Stimulated activated naive CD4-positive, alpha-beta T cell treated with Interleukin-2 at 50 U/mL for 16 hours (primary cell): ENCODE measurements at places on chromosomes 11 and 22.

DNA sequence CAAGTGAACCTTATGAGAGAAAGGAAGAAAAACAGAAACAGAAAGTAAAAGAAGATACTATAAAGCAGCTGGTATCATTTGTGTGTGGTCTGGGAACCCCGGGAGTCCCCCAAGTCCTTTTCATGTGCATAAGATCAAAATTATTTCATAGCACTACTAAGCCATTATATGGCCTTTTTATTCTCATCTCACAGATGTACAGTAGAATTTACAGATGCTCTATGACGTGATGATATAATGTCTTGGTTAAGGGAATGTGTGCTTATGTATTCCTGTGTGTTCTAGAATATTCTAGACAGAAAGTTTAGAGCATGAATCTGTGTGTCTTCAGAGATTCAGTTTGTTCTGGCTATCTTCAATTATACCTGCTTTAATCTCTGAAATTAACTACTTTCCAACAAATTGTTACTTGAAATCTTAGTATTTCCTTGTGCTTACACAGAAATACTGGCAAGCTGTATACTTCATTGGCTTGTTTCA lies 8.6 kb upstream of the TPP1 start:
- DNase-seq, result no peak

GRCh38 chr11:96648991-96649390 lies 259.2 kb downstream of the JRKL start:
- no peak for DNase-seq

- no peak for DNase-seq
Observed at GRCh38 chr11:112123129-112123528, 36.5 kb downstream of the SDHD start.

GRCh38 chr22:20247010-20247505 lies 21.1 kb downstream of the RTN4R start:
- DNase-seq, result no peak

DNA sequence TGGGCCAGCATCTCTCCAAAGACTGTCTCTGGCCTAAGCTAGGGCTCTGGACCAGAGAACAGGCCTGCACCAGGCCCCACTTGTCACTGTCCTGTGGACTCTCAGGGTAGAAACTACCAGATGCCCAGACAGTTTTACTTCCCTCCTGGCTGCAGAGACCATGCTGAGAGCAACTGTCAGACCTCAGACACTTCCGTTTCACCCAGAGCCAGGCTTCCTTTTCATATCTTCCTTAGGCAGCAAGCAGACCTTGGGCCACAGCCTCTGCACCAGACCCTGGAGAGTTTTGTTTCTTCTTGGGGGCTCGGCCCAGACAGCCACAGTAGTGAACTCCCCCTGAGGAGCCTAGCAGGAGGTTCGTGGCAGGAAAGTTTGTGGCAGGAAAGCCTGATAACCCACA lies 12.1 kb upstream of the FCHSD2 start:
- DNase-seq, result no peak

- DNase-seq, result no peak
Observed at GRCh38 chr11:61626580-61627380, 45.9 kb upstream of the SYT7 start.

DNA sequence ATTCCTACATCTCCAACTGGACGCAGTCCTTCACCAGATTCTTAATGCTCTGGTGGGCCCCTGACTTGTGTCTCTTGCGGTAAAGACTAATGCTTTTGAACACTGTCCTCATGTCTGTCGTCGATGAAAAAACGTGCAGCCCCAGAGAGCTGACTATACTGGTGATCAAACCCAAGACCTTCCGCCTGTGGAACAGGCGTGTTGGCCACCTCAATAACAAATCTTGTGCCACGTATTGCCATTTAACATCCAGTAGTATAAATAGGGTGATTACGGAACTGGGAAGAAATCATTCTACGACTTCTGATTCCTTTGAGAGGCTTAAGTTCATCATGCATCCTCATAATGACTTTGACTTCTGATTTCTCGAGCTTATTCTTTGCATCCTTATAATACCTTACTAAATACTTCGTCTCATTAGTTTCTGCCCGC lies 45.6 kb downstream of the OR4D9 start:
- DNase-seq, result no peak

- no peak for DNase-seq
Observed at GRCh38 chr11:109957000-109957399, 136.2 kb upstream of the ZC3H12C start.

DNA sequence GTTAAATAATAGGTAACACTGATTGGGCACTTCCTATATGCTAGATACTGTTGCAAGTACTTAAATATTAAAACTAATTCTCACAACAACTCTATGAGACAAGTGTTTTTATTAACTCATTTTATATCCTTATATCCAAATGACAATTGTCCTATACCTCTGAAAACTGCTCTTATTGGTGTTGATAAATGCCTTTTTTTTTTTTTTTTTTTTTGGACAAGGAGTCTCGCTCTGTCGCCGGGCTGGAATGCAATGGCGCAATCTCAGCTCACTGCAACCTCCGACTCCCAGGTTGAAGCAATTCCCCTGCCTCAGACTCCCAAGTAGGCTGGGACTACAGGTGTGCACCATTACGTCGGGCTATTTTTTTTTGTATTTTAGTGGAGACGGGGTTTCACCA lies 41.6 kb downstream of the MRTFA start:
- no peak for DNase-seq

GRCh38 chr22:36858966-36859365 lies 1.8 kb upstream of the NCF4 start:
- no peak for DNase-seq

GRCh38 chr11:75349521-75350116 lies 1.8 kb downstream of the ARRB1 start:
- DNase-seq, result no peak

GRCh38 chr11:68932933-68933577 lies 29.4 kb downstream of the IGHMBP2 start:
- no peak for DNase-seq

DNA sequence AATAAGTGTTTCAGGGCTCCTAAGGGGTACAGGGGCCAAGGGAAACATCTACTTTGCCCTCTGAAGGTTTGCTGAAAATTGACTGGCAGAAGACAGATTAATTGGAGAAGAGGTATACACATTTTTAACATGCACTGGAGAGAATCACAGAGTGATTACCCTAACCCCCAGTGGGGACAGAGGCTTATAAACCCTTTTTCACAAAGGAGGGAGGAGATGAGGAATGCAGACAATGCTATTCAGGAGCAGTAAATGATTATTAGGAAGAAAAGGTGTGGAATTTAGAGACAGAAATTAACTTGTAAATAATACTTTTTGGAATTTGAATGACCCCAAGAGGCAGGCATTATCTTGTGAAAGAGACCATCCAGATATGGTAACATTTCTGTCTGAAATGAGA lies 582.4 kb upstream of the B3GAT1 start:
- DNase-seq, result no peak

GRCh38 chr11:41982975-41983374 lies 523.5 kb upstream of the LRRC4C start:
- DNase-seq, result no peak

GRCh38 chr11:47099214-47099917 lies 77.3 kb downstream of the ARFGAP2 start:
- no peak for DNase-seq

DNA sequence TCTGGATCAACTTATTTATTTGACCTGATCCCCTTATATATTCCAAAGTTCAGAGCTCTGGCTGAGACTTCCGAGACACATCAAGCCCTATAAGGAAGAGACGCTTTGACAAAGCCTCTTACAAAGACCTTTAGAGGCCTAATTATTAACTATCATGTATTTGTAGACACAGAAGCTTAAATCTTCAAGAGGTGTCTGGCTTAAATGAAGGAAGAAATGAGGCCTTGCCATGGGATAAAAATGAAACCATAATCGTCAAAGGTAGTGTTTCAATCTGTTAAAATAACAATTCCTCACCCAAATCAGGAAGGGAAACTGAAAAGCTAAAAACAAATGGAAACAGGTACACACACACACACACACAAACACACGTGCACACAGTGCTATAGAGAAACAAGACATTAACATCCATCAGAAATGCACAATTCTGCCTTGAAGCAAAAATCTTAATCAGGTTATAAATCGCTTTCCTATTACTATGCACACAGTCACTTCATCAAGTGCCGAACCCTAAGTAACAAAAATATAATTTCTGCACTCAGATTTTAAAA lies 50.2 kb downstream of the PITPNB start:
- no peak for DNase-seq

GRCh38 chr11:97607291-97608000 lies 1217.6 kb downstream of the JRKL start:
- no peak for DNase-seq

GRCh38 chr11:100855466-100856067 lies 168.5 kb downstream of the ARHGAP42 start:
- no peak for DNase-seq

GRCh38 chr11:125335106-125335505 lies 161.0 kb downstream of the FEZ1 start:
- no peak for DNase-seq

- DNase-seq, result no peak
Observed at GRCh38 chr22:42061041-42061440, 9.6 kb downstream of the NAGA start.

- no peak for DNase-seq
Observed at GRCh38 chr11:29482510-29482909, 534.3 kb downstream of the KCNA4 start.

- no peak for DNase-seq
Observed at GRCh38 chr11:44939673-44940395, 10.8 kb downstream of the TP53I11 start.

- no peak for DNase-seq
Observed at GRCh38 chr11:36131721-36132397, 157.4 kb downstream of the COMMD9 start.

DNA sequence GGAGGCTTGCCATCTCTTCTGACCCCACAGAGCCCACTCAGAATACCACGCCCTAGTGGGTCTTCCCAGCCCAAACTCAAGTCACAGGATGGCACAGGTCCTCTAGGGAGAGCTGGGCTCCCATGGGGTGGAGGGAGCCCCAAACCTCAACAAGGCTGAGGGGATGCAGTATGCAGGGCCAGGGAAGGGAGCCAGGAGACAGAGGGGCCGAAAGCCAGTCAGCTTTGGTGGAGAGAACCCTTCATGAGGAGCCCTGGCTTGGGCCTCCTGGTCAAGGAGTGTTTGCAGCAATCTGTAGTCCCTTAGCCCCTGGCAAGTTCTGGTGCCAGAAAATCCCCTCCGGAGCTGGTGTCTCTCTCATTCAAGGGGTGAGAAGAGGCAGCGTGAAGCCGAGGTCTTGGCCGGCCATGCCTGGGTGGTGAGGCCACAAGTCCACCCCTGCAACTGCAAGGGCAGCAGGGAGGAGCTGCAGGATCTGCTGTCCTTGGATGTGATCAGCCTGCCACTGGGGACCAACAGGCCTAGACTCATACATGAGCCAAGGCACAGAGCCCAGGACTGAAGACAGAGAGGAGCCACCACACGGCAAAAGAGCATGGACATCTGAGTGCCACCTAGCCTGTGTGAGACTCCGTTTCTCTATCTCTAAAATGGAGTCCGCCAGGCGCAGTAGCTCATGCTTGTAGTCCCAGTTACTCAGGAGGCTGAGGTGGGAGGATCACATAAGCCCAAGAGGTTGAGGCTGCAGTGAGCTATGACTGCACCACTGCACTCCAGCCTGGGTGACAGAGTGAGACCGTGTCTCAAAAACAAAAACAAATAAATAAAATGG lies 24.1 kb downstream of the NEAT1 start:
- DNase-seq, result no peak

DNA sequence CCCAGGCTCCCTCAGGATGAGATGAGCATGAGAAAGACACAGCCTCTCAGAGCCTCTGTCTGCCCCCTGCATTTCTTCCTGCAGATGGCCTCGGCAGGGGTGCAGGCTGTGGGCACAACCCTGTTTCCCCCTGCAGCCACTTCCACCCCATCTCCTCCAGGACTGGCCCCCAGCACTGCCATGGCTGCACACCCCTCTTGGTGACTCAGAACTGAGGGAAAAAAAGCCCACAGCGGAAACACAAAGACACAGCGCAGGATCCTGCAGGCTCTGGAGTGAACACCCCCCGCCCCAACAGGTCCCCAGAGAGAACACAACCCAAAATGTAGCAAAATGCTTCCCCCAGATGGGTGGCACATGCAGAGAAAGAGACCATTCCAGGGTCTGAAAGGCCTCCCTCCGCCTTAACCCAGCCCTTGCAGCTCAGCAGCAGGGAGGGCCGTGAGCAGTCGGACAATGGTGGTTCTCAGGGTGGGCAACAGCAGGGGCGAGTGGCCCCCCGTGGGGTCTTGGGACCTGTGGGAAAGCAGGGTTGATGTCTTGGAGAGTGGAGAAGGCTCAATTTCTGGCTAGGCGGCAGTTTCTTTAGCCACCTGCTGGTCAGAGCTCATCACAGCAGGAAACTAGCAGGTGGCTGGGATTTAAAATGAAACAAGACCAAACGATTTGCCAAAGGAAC lies 8.0 kb downstream of the TUBGCP6 start:
- DNase-seq, result no peak

DNA sequence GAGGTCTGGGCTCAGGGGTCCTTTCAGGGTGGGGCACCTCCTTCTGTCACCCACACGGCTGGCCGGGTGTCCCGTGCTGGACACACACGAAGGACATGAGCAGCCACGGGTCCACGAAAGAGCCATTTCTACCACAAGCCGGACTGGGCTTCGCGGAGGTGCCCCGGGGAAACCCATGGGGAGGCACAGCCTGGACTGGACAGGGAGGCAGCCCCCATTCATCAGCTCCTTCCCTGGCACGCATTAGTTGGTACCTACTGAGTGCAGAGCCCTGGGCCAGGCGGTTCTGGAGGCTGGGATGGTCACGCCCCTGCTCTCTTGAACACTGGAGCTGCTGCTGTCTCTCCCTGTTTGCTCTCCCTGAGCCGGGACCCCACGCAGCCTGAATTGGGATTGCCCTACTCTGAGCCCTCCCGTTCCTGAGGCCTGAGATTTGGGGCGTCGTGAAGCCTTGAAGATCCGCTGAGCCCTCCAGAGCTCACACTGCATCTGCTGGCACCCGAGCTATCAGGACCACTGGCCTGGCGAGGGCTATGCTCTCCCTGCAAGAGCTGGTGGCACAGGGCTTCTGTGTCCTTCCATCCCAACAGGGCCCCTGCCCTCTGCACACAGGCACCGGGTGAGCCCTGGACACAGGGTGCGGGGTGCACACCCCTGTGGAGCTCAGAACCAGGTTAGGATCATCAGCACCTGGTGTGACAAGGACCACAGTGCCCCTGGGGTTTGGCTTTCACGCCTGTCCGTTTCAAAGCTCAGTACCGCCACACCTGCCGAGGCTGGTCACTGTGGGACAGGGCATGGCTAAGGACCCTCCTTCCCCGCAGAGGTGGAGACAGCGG lies 84.6 kb downstream of the MYEOV start:
- DNase-seq, result no peak

- DNase-seq, result no peak
Observed at GRCh38 chr22:47793304-47794101, 1031.1 kb downstream of the TBC1D22A start.
